ENCODE measurements at places on chromosomes 16 and 17. TPM values are rescaled to one million over a fixed set of nuclear protein-coding genes. Genes with fewer than 3 reads are reported as not detected.

- no peak overlapping the region for H3K4me3 ChIP-seq
- peaks cover 15% of the 10 kb centered on the region for H3K36me3 ChIP-seq
- no peak overlapping the region for H3K27ac ChIP-seq
- no peaks in the 10 kb centered on the region for H3K27me3 ChIP-seq
- no peak for DNase-seq
- H3K4me1 ChIP-seq, result peaks cover 15% of the 10 kb centered on the region
Observed at GRCh38 chr17:7203391-7203790, 16.2 kb downstream of the DLG4 start.

- no peaks in the 10 kb centered on the region for H3K27me3 ChIP-seq
- 0 out of 2 replicates have a peak overlapping the region, but pooled peaks have one; percentile 39 for H3K27ac ChIP-seq
- peaks cover 14% of the 10 kb centered on the region for H3K4me1 ChIP-seq
- peaks cover 8% of the 10 kb centered on the region for H3K36me3 ChIP-seq
- no peak for DNase-seq
- no peak overlapping the region for H3K4me3 ChIP-seq
Observed at GRCh38 chr17:32148351-32148750, 6.0 kb downstream of the RHOT1 start.

- H3K4me3 ChIP-seq, result no peak overlapping the region
- H3K27ac ChIP-seq, result no peak overlapping the region
- no peak for DNase-seq
- H3K27me3 ChIP-seq, result no peaks in the 10 kb centered on the region
Observed at GRCh38 chr17:40547079-40547784, 18.0 kb downstream of the CCR7 start.

Gene KCNH4
- 0.08 TPM for total RNA-seq

Gene DNAH3
- total RNA-seq, result 1.2 TPM

Data from GM23338 (cell line).